LoVo (cell line): ENCODE measurements at places on chromosomes 6 and 20.

DNA sequence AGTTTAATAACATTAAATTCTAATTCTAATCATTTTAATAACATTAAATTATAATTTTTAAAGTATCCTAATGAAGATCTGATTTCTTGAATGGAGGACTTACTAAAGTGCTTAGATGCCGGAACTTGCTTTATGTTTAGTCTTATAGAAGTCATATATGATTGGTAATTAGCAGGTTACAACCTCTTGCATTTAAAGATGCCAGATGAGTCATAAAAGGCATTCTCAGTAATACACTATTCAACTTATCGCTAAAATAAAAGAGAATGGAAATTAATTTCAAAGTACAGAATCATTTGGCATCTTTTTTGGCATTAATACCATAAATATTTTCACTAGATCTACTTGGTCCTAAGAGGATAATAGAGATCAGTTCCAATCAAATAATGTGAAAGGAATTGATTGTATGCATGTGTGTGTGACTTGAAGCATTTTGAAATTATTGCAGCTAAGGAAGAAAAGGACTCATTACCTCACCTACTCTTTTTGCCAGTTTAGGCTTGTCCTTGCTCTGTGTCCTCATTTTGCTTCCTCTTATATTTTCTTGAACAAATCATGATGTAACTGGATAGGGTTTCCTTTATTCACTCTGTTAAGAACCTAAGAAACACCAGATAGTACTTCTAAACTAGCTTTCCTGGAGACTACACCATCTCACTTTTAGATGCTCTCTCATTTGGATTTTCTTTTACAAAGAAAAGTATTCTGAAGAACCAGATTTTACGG is 2.7 kb downstream of the COL21A1 start:
- DNase-seq, result no peak

DNA sequence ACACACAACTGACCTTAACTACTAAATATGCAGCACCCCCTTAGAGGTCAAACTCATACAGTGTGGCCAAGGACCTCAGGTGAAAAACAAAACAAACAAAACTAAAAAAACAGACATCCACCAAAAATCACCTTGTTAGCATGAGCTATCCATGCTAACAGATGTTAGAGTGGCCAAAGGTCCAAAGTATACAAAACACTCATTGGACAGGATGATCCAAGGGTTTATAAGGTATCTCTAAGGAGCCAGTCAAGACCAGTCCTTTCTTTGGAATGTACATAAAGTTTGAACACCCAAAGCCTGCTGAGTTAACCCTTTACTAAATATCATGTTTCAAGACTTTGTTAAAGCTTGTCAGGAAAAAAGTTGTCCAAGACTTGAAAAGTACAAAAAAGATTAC is 35.8 kb downstream of the THEMIS start:
- no peak for DNase-seq

DNA sequence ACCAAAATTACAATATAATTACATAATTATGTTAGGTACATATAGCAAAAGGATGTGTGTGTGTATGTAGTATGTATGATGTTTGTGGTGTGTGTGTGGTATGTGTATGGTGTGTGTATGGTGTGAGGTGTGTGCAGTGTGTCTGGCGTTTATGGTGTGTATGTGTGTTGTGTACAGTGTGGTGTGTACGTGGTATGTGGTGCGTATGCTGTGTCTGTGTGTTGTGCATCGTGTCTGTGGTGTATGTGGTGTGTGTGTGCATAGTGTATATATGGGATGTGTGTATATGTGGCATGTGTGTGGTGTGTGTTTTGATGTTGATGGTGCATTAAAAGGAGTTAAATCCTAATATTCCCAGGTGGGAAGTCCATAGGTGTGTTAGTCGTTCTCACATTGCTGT is 62.8 kb downstream of the PLG start:
- no peak for DNase-seq

- no peak for DNase-seq
These were observed 12.2 kb upstream of the ZBTB46 start for GRCh38 chr20:63843222-63843621.
